ENCODE measurements at places on chromosomes 6 and 20. TPM values are rescaled to one million over a fixed set of nuclear protein-coding genes. Genes with fewer than 3 reads are reported as not detected.

The CAP2 gene
- total RNA-seq: 21.2 TPM

The RFX6 gene
- total RNA-seq: not detected

The CD24 gene
- 640 TPM for total RNA-seq

The CFAP61 gene
- total RNA-seq: 8.8 TPM

The ZNF341 gene
- total RNA-seq: 2.3 TPM

The C6orf15 gene
- total RNA-seq: not detected

The PAX1 gene
- total RNA-seq: not detected

The HCRTR2 gene
- total RNA-seq: 30.0 TPM

The SOBP gene
- 42.0 TPM for total RNA-seq

The WFDC5 gene
- total RNA-seq: not detected
